IMR-90 (cell line): ENCODE measurements at places on chromosomes 2 and 18. TPM values are rescaled to one million over a fixed set of nuclear protein-coding genes. Genes with fewer than 3 reads are reported as not detected.

The IL1RL2 gene
- polyA plus RNA-seq = 0.09 and 0.26 TPM in 2 replicates

DNA sequence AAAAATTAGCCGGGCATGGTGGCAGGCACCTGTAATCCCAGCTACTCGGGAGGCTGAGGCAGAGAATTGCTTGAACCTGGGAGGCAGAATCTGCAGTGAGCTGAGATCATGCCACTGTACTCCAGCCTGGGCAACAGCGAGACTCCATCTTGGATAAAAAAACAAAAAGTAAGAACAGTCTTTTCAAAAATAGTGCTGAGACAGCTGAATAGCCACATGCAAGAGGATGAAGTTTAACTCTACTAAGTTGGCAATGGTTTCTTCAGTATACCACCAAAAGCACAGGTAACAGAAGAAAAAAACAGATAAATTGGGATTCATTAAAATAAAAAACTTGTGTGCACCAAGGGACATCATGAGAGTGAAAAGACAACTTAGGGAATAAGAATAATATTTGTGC is 112.4 kb downstream of the HS6ST1 start:
- no peaks in the 10 kb centered on the region; the same call in 1 of the 2 replicates for H3K27me3 ChIP-seq
- DNase-seq = no peak
- no peak overlapping the region for H3K4me3 ChIP-seq
- H3K4me1 ChIP-seq = no peaks in the 10 kb centered on the region

DNA sequence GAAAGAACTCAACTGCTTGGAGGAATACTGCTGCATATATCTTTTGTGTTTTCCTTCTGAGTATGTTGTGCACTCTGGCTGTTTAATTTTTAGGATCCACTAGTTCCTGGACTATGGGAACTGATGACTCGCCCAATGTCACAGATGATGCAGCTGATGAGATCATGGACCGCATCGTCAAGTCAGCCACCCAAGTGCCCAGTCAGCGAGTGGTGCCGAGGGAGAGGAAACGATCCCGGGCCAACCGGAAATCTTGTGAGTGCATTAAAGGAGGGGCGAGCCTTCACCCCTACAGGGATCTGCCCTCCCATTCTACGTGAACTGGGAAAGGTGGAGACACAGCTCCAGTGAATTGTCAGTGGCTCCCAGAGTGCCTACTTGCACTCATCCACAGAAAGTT is 59.6 kb downstream of the TPGS2 start:
- DNase-seq = peak; percentile 59
- no peaks in the 10 kb centered on the region for H3K27me3 ChIP-seq
- H3K36me3 ChIP-seq = 0 out of 2 replicates have a peak, but pooled peaks cover 2% of the 10 kb centered on the region
- H3K4me1 ChIP-seq = peaks cover 14% of the 10 kb centered on the region
- H3K27ac ChIP-seq = no peak overlapping the region

DNA sequence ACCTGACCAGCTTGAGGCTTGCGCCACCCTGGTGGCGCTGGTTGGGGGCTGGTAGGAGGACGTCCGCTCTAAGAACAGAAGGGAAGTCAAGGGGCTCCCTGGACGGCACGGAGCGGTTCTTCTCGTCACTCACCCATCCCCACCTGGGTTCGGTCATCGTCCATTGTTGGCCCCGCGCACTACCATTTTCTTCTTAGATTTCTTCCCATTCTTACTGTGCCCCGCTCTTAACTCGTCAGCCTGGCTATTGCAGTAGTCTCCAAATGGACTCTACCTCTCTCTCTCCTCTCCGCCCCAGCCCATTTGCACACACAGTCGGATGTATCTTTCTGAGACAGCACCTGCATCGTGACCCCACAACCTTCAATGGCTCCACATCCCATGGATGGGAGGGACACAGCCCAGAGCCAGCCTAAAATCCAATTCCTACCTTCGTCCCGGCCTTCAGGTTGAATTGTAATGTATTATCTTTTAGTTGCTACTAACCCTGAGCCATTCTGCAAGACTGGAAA is 814 bp upstream of the RAB1A start:
- peak overlapping the region; percentile 67 for H3K4me3 ChIP-seq
- no peaks in the 10 kb centered on the region for H3K36me3 ChIP-seq
- H3K4me1 ChIP-seq = peaks cover 3% of the 10 kb centered on the region
- DNase-seq = no peak
- peak overlapping the region; percentile 86 for H3K27ac ChIP-seq

DNA sequence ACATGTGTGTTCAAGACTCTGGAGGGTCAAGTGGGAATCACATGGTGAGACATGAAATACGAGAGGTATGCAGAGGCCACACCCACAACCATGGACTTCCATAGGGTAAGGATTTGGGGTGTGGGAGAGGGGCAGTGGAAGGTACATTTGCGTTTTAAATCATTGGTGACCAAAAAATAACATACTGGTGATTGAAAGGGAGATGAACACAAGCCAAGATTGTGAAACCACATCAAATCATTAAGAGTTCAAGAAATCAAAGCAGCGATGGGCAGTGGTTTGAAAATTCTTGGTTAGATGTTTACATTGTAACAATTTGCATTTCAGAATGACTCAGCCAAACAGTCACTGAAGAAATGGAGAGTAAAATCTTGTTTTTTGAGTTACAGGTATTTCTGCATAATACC is 1.9 kb upstream of the CABYR start:
- DNase-seq = peak; percentile 62
- no peaks in the 10 kb centered on the region for H3K27me3 ChIP-seq
- no peak overlapping the region for H3K4me3 ChIP-seq
- peaks cover 8% of the 10 kb centered on the region; the same call in 1 of the 2 replicates for H3K36me3 ChIP-seq
- peaks cover 2% of the 10 kb centered on the region for H3K4me1 ChIP-seq
- no peak overlapping the region for H3K27ac ChIP-seq

- H3K27ac ChIP-seq = no peak overlapping the region
- H3K4me1 ChIP-seq = no peaks in the 10 kb centered on the region
- peaks cover 15% of the 10 kb centered on the region for H3K27me3 ChIP-seq
- H3K4me3 ChIP-seq = no peak overlapping the region
- H3K36me3 ChIP-seq = no peaks in the 10 kb centered on the region
- peak; percentile 20 for DNase-seq
These were observed 95.6 kb upstream of the THOC1 start for GRCh38 chr18:363301-364085.

- H3K27me3 ChIP-seq = no peaks in the 10 kb centered on the region
- DNase-seq = no peak
- no peaks in the 10 kb centered on the region for H3K36me3 ChIP-seq
- H3K27ac ChIP-seq = no peak overlapping the region
- no peaks in the 10 kb centered on the region for H3K4me1 ChIP-seq
These were observed 1386.2 kb upstream of the ACVR2A start for GRCh38 chr2:146458585-146458984.

The ODC1 gene
- 103 and 117 TPM in 2 replicates for polyA plus RNA-seq

- H3K4me3 ChIP-seq = no peak overlapping the region
- no peaks in the 10 kb centered on the region; the same call in 1 of the 2 replicates for H3K27me3 ChIP-seq
- no peaks in the 10 kb centered on the region for H3K4me1 ChIP-seq
- H3K36me3 ChIP-seq = no peaks in the 10 kb centered on the region
- H3K27ac ChIP-seq = no peak overlapping the region
These were observed 620.6 kb upstream of the ID2 start for GRCh38 chr2:8061219-8061618.

The NYAP2 gene
- not detected in 2 replicates for polyA plus RNA-seq

DNA sequence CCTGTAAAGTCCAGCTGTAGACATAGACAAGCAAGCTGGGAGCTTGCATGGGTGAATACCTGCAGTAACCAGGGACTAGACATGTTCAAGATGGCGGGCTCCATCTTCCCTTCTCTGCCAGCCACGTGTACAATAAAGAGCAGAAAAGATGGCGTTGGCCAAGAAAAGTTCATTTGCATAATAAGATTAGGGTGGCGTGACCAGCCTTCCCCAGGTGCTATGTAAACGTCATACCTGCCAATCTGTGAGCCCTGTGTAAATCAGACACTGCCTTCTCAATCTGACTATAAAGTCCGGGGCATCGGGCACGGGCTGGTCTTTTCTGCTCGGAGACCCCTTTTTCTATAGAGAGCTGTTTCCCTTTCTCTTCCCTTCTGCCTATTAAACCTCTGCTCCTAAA is 101.6 kb upstream of the XPO1 start:
- no peak for DNase-seq
- H3K36me3 ChIP-seq = no peaks in the 10 kb centered on the region
- no peaks in the 10 kb centered on the region for H3K27me3 ChIP-seq
- no peak overlapping the region for H3K27ac ChIP-seq

DNA sequence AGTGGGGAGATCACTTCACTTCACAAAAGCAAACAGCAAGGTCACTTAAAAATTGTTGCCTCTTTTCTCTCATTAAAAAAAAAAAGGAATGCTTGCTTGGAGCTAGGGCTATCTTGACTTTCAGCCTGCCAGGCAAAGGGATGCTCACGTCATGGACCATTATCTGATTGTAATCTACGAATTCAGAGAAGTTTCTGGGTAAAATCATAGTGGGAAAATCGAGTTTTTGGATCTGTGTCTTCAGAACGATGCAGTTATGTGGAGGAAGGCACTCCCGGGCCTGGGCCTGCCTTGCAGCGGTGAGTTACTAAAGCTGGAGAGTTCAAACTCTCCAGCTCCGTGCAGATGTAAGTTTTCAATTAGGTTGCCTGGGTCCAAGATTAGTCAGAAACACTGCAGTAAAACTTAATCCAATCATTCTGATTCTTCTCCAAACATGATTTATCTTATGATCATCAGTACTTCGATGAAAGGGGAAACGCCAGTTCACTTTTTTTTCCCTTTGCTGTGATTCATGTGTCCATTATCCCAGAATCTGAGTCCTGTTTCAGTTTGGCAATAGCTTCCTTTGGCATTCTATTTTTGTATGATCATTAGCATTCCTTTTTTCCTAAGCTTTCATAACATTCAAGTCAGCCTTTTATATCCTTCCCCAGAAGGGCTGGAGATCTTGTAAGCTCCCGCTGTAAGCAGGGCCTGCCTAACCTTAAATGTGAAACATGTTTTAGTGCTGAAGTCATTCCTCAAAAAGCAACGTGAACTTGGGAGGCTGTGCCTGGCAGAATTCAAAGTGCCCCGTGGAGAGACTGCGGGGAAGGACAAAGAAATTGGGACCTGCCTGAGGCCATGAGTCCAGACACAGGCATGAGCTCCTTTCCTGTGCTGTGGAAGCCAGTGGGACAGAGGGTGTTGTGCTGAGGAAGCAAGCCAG is 119.3 kb upstream of the TWIST2 start:
- peaks cover 19% of the 10 kb centered on the region; the same call in 1 of the 2 replicates for H3K4me1 ChIP-seq
- peak; percentile 76 for DNase-seq

The NTSR2 gene
- not detected in 2 replicates for polyA plus RNA-seq

DNA sequence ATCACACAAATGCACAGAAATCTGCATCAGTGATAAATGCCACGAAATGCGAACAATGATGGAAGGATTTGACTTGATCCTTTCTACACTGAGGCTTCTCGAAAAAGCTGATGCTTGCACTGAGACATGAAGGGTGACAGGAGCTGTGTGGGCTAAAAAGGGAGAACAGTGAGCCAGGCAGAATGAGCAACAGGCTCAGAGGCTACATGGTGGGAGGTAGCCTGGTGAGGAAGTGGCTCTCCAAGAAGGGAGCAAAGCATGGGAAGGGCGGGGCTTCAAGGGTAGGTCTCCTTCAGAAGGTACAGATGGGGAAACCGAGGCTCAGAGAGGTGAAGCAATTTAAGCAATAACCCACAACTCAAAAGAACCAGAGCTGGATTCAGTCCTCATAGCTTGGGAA is 82.4 kb downstream of the TRIM43 start:
- no peak overlapping the region for H3K4me3 ChIP-seq
- peaks cover 10% of the 10 kb centered on the region for H3K27me3 ChIP-seq
- no peak overlapping the region for H3K27ac ChIP-seq
- H3K4me1 ChIP-seq = peaks cover 14% of the 10 kb centered on the region

- no peaks in the 10 kb centered on the region for H3K36me3 ChIP-seq
- H3K27ac ChIP-seq = no peak overlapping the region
- DNase-seq = peak; percentile 38
- peaks cover 17% of the 10 kb centered on the region for H3K4me1 ChIP-seq
- H3K4me3 ChIP-seq = no peak overlapping the region
- H3K27me3 ChIP-seq = no peaks in the 10 kb centered on the region; the same call in 1 of the 2 replicates
These were observed 171.9 kb downstream of the AGAP1 start for GRCh38 chr2:235665661-235666212.

DNA sequence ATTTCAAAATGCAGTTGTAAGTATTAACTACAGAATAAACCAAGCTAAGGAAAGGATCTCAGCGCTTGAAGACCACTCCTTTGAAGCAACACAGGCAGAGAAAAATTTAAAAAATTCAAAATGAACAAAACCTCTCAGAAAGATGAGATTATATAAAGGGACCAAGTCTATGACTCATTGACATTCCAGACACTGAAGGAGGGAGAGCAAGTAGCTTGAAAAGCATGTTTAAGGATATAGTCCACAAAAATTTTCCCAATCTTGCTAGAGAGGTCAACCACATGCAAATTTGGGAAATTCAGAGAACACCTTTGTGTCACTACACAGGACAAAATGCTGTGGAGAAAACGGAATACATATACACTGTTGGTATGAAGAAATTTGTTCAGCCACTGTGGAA is 112.6 kb upstream of the MC4R start:
- no peaks in the 10 kb centered on the region for H3K36me3 ChIP-seq
- H3K27ac ChIP-seq = no peak overlapping the region
- peak; percentile 3 for DNase-seq
- H3K4me3 ChIP-seq = no peak overlapping the region
- no peaks in the 10 kb centered on the region for H3K4me1 ChIP-seq
- no peaks in the 10 kb centered on the region for H3K27me3 ChIP-seq

GRCh38 chr2:191243154-191243553 is 2.0 kb upstream of the MYO1B start:
- peaks cover 1% of the 10 kb centered on the region; the same call in 1 of the 2 replicates for H3K4me1 ChIP-seq
- no peak overlapping the region for H3K27ac ChIP-seq
- no peak for DNase-seq
- H3K36me3 ChIP-seq = peaks cover 2% of the 10 kb centered on the region; the same call in 1 of the 2 replicates

GRCh38 chr2:147110317-147110716 is 734.5 kb upstream of the ACVR2A start:
- no peaks in the 10 kb centered on the region for H3K4me1 ChIP-seq
- no peaks in the 10 kb centered on the region for H3K27me3 ChIP-seq
- no peak overlapping the region for H3K4me3 ChIP-seq
- DNase-seq = no peak

- H3K27ac ChIP-seq = peak overlapping the region; percentile 58; the same call in 1 of the 2 replicates
- H3K36me3 ChIP-seq = peaks cover 11% of the 10 kb centered on the region
- no peak overlapping the region; the same call in 1 of the 2 replicates for H3K4me3 ChIP-seq
- H3K4me1 ChIP-seq = peaks cover 4% of the 10 kb centered on the region
These were observed 113.9 kb downstream of the USP34 start for GRCh38 chr2:61356958-61357350.

- peaks cover 2% of the 10 kb centered on the region; the same call in 1 of the 2 replicates for H3K4me1 ChIP-seq
- no peak overlapping the region for H3K27ac ChIP-seq
- DNase-seq = no peak
- H3K4me3 ChIP-seq = no peak overlapping the region
- peaks cover 53% of the 10 kb centered on the region for H3K36me3 ChIP-seq
These were observed 225.4 kb downstream of the TWIST2 start for GRCh38 chr2:239073270-239073669.

DNA sequence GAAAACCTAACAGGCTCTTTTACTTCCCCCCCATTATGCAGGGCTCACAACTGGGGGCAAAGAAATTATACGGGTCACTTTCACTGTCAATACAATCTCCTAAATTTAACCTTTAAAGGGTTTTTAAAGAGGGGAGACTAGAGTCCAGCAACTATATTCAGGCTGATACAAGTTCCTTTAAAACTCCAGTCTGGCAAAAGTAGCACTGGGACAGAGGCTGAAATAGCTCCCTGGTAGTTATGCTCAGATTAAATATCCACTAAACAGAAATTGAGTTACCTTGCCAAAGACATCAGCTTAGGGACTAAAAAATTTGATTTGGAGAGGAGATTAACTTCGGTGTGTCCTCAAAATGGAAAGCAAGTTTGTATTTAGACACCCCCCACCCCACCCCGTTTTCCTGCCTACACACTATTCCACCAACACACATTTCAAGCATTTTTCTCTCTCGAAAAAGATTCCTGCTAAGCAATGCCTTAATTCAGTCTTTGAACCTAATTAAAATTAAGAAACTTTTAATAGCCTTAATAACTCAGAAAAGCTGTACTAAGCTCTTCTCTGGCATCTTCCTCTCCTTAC is 127.2 kb downstream of the OSBPL1A start:
- peak; percentile 8 for DNase-seq
- peak overlapping the region; percentile 17; the same call in 1 of the 2 replicates for H3K27ac ChIP-seq
- H3K27me3 ChIP-seq = no peaks in the 10 kb centered on the region
- peaks cover 8% of the 10 kb centered on the region; the same call in 1 of the 2 replicates for H3K4me1 ChIP-seq
- peak overlapping the region; percentile 92 for H3K4me3 ChIP-seq

The CDC42EP3 gene
- 177 and 193 TPM in 2 replicates for polyA plus RNA-seq
